Hair follicular keratinocyte (primary cell): ENCODE measurements at places on chromosomes 3 and 15. TPM values are rescaled to one million over a fixed set of nuclear protein-coding genes. Genes with fewer than 3 reads are reported as not detected.

CCR2 gene
- total RNA-seq, result not detected in 2 replicates

SCN5A gene
- under 0.01 and 0.04 TPM in 2 replicates for total RNA-seq

SYNM gene
- 0.78 and 1.7 TPM in 2 replicates for total RNA-seq

ANKUB1 gene
- total RNA-seq, result 0.04 and 0.31 TPM in 2 replicates

ANKRD34C gene
- not detected in 2 replicates for total RNA-seq

TTC21A gene
- 0.55 and 0.57 TPM in 2 replicates for total RNA-seq

TRIM71 gene
- not detected in 2 replicates for total RNA-seq

RBP2 gene
- not detected in 2 replicates for total RNA-seq

RLBP1 gene
- not detected in 2 replicates for total RNA-seq

KNG1 gene
- total RNA-seq, result not detected in 2 replicates

KCNAB1 gene
- not detected in 2 replicates for total RNA-seq

USP3 gene
- total RNA-seq, result 22.9 and 30.5 TPM in 2 replicates

MOBP gene
- total RNA-seq, result not detected in 2 replicates

PPP2R3A gene
- 8.3 and 10.5 TPM in 2 replicates for total RNA-seq

MESP1 gene
- 0.78 and 0.84 TPM in 2 replicates for total RNA-seq

CSPG4 gene
- total RNA-seq, result 77.6 and 155 TPM in 2 replicates

CCR8 gene
- not detected in 2 replicates for total RNA-seq

RTP1 gene
- not detected in 2 replicates for total RNA-seq

FYCO1 gene
- 6.4 and 8.2 TPM in 2 replicates for total RNA-seq

RETNLB gene
- total RNA-seq, result not detected in 2 replicates

ROPN1 gene
- not detected in 2 replicates for total RNA-seq

SLC51A gene
- total RNA-seq, result not detected in 2 replicates

RPL29 gene
- total RNA-seq, result 2,114 and 2,340 TPM in 2 replicates

PLA2G4E gene
- total RNA-seq, result 0.27 and 0.39 TPM in 2 replicates

PP2D1 gene
- total RNA-seq, result not detected in 2 replicates

GRK7 gene
- not detected in 2 replicates for total RNA-seq

CD86 gene
- 0.16 TPM in 1 of 2 replicates, not detected in the other for total RNA-seq

NANOGP8 gene
- not detected in 2 replicates for total RNA-seq

AP3B2 gene
- total RNA-seq, result 0.78 and 1.2 TPM in 2 replicates

GPR87 gene
- 61.2 and 66.5 TPM in 2 replicates for total RNA-seq

EFCAB12 gene
- not detected in 2 replicates for total RNA-seq

STRIT1 gene
- total RNA-seq, result not detected in 2 replicates

SV2B gene
- under 0.01 and 0.08 TPM in 2 replicates for total RNA-seq

CLASP2 gene
- 18.6 and 31.6 TPM in 2 replicates for total RNA-seq

TRAIP gene
- total RNA-seq, result 5.5 and 14.1 TPM in 2 replicates

KCNH8 gene
- not detected in 2 replicates for total RNA-seq

ARHGAP11A gene
- 11.2 and 25.9 TPM in 2 replicates for total RNA-seq

KCNMB2 gene
- total RNA-seq, result not detected in 2 replicates
